Stimulated activated CD8-positive, alpha-beta memory T cell treated with anti-CD3 and anti-CD28 coated beads, Interleukin-4, amount 100 ng/mL, for 1 hour (primary cell): ENCODE measurements at places on chromosomes 6 and 20.

GRCh38 chr6:2738373-2738979, 12.2 kb downstream of the MYLK4 start:
- DNase-seq: no peak

GRCh38 chr6:134105940-134106339, 53.5 kb upstream of the SLC2A12 start:
- DNase-seq: no peak

DNA sequence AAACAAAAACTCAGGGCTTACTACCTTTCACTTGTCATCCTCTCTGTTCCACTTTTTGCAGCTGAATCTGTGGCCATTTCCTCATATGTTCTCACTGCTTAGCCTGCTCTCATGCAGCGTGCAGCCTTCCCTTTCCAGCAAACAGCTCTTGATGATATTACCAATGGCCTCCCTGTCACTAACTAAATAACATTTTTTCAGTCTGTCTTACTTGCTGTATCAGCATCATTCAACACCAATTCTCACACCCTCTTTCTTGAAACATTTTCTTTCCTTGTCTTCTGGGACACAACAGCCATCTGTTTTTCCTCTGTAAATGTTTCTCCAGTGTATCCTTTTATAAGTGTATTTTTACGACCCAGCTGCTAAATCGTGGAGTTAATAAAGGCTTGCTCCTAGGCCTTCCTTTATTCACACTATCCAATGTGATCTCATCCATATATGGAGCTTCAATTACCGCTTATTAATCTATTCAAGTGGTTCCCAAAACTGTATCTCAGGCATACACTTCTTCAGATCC, 523.6 kb upstream of the RNF217 start:
- DNase-seq: no peak

DNA sequence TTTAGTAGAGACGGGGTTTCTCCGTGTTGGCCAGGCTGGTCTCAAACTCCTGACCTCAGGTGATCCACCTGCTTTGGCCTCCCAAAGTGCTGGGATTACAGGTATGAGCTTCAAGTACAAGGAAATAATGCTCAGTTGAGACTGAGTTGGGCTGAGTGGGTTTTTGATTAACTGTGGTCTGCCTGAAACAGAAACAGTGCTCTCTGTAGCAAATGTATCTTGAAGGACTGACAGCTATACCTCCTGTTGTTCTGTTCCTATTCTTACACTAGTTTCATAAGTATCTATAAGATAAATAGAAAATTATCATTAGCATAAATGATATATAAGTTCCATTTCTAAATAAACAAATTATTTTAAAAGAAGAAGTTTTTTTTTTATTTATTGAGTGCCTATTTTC, 142.8 kb upstream of the PTPRK start:
- no peak for DNase-seq

DNA sequence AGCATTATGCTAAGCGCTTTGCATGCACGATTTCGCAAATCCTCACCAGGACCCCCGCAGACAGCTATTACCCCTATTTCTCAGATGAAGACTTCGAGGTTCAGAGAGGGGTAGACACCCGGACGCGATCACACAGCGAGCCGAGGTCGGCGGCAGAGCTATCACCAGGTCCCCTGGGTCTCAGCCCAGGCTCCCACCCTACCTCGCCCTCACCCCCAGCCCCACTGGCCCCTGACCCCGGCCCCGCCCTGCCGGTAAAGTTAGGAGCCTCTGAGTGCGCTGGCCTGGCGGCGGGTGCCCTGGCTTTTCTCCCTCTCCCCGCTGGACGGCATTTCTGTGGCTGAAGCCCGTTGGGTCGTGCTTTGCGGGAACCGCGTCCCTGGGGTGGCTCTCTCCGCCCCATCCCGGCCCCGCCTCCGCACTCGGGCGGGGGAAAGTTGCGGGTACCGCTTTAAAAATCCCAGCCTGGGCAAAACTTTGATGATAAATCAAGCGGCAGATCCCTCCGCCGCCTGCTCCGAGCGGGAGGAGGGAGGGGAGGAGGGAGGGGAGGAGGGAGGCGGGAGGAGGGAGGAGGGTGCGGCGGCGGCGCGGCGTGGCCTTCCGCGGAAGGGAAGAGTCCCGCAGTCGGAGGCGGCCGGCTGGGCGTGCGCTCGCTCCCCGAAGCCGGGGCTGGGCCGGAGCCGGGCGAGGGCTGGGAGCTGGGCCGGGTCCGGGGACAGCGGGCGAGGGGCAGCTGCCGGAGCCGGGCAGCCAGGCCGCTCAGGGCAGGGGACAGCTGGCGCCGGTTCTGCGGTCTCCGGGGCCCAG, at the start of gene VSTM2L:
TSS of gene VSTM2L (plus strand) at position 624 of the 810 bp plus-strand sequence. CDS start 224 bp downstream, outside the sequence.
- no peak for DNase-seq

- no peak for DNase-seq
Measured at GRCh38 chr6:101108286-101108685, 227.2 kb upstream of the ASCC3 start.

GRCh38 chr20:23566199-23566932, 1.9 kb downstream of the CST9L start:
- no peak for DNase-seq

GRCh38 chr6:158284007-158284875, 28.0 kb upstream of the TULP4 start:
- DNase-seq: no peak

GRCh38 chr6:107740496-107741190, 83.5 kb downstream of the SCML4 start:
- no peak for DNase-seq

- no peak for DNase-seq
Measured at GRCh38 chr6:40997234-40997957, 41.6 kb downstream of the UNC5CL start.

- no peak for DNase-seq
Measured at GRCh38 chr20:49712118-49712517, 1.6 kb downstream of the B4GALT5 start.

GRCh38 chr6:126060400-126060799, 74.1 kb downstream of the TRMT11 start:
- no peak for DNase-seq

DNA sequence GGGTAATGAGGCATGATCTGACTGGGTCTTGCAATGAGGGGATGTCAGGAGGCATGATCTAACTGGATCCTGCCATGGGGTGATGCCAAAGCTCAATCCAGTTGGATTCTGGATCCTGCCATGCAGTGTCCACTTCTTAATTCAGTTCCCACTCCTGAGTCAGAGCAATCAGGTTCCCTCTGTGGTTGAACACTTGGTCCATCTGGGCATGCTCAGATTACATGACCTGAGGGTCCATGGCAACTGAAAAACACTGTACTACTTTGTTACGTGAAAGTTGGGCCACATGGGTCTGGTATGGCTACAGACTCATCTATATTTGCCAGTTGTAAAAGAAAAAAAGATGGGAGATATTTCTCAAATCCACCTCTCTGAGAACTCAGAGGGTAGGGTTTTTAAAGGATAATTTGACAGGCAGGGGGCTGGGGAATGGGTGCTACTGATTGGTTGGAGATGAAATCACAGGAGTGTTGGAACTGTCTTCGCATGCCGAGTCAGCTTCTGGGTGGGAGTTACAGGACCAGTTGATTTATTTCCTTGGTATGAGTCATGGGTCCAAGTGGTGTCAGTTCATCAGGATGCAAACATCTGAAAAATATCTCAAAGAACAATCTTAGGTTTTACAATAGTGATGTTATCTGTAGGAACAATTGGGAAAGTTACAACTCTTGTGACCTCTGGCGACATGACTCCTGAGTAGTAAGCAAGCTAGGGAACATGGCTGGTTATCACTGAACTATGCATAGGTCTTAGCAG, 21.6 kb downstream of the C6orf163 start:
- DNase-seq: no peak

GRCh38 chr20:40471261-40471629, 217.8 kb downstream of the MAFB start:
- DNase-seq: no peak

DNA sequence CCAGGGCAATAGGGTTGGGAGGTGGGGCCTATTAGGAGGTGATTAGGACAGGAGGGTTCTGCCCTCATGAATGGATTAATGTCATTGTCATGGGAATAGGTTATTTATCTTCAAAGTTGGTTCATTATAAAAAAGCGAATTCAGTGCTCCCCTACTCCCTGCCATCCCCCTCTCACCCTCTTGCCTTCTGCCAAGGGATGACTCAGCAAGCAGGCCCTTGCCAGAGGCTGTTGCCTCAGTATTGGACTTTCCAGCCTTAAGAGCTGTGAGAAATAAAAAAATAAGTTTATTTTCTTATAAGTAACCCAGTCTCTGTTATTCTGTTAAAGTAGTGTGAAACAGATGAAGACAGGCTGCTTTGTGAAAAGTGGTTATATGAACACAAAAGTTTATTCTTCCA, 381.1 kb upstream of the ZFP64 start:
- DNase-seq: no peak

- no peak for DNase-seq
Measured at GRCh38 chr6:7219310-7219709, 93.7 kb downstream of the SSR1 start.

DNA sequence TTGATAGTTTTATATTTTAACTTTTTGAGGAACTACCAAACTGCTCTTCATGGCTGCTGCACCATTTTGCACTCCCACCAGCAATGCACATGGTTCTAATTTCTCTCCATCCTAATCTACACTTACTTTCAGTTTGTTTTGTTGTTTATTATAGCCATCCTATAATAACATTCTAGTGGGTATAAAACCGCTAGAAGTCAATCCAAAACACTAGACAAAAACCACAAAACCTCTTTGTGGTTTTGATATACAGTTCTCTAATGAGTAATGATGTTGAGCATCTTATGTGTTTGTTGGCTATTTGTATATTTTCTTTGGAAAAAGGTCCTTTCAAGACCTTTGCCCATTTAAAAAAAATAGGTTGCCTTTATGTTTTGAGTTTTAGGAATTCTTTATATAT, 5.6 kb downstream of the RPP21 start:
- DNase-seq: no peak

GRCh38 chr6:7841781-7842468, 68.7 kb downstream of the TXNDC5 start:
- DNase-seq: no peak

DNA sequence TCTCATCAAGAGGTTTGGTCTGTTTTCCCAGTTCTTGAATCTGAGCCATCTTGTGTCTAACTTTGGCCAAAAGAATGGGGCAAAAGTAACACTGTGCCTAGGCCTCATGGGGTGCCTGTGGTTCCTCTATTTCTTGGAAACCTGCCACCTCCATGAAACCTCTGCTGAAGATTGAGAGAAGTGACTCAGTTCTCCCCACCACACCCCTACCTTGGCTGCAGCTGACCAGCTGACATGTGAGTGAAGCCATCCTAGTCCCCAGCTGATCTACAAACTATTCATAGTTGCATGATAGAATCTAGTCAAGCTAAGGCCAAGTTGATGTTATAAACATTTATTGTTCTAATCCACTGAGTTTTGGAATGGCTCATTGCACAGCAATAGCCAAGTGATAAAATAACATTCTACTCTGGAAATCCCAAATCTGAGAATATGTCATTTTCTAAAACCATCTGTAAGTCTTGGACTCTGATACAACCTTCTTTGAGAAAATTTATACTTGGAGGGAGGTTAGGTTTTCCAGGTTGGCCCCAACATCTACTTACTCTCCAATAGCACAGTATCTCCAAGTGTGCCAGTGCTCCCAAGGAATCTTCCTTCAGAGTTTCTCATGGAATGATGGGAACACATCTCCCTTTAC, 107.0 kb upstream of the SMLR1 start:
- DNase-seq: no peak

GRCh38 chr6:41153992-41154625, at the start of gene TREML1:
TSS of gene TREML1 (minus strand) at chr6:41154347. CDS start at chr6:41154288, 59 bp downstream.
- DNase-seq: no peak

DNA sequence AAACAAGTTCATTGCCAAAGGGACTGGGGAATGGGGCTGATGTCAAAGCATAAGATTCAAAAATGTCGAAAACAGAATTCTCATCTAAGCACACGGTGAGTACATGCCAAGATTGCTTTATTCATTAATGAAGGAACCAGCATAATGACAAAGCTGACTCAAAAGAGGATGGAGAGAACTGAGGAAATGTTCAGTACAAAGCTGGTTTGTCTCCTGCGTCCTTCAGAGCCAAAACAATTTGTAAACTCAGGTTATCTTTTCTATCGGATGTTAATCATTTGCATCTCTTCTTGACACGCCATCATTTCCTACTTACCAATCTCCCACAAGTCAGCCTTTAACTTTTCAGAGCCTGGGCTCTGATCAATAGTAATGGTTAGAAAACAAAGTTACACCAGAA, 195.6 kb upstream of the PMEPA1 start:
- DNase-seq: no peak

- no peak for DNase-seq
Measured at GRCh38 chr6:126267626-126268025, 72.3 kb upstream of the CENPW start.
